ENCODE measurements at places on chromosomes 2 and 18.

DNA sequence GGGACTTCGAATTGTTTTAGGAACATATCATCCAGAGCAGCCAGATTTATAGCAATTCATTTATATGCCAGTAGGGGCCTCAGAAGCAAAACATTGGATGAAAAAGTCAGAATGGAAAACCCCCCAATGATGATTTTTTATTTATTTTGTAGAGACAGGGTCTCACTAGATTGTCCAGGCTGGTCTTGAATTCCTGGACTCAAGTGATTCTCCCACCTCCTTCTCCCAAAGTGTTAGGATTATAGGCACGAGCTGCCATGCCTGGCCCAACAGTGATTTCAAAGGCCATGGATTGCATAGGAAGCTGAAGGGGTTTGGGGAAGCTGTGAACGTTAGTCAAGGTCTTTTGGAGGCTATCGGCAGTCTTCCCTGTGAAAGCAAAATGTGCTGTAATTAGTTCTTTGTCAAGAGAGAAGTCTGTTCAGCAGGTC is 21.9 kb upstream of the MCFD2 start:
- DNase-seq = no peak

GRCh38 chr18:76323891-76324290 is 171.2 kb downstream of the ZNF516 start:
- DNase-seq = no peak

- DNase-seq = no peak
Measured at GRCh38 chr18:7596147-7596546, 29.0 kb downstream of the PTPRM start.

DNA sequence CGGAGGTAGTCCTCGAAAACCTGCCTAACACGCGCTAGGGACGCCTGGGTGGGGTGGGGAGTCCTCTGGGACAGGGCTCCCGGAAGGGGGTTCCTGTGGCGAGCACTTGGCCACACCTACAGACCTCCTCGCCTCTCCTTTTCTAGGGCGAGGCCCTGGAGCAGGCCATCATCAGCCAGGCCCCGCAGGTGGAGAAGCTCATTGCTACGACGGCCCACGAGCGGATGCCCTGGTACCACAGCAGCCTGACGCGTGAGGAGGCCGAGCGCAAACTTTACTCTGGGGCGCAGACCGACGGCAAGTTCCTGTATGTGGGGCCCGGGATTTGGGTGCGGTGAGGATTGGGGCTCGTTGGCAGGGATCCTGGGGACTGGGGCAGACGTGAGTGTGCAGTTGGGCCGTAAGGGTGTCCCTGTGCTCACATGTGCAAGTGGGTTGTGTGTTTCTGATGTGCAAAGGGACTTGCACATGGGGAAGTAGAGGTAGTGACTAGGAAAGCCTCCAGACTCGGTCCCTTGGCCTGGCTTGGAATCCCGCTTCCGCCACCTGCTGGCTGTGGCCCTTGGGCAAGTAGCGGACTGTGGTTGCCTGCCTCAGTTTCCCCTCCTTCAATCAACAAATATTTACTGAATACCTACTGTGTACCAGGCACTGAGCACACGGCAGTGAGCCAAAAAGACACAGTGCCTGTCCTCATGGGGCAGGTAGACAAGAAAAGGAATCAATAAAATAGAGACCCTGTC is 11.7 kb downstream of the ZAP70 start:
- no peak for DNase-seq

DNA sequence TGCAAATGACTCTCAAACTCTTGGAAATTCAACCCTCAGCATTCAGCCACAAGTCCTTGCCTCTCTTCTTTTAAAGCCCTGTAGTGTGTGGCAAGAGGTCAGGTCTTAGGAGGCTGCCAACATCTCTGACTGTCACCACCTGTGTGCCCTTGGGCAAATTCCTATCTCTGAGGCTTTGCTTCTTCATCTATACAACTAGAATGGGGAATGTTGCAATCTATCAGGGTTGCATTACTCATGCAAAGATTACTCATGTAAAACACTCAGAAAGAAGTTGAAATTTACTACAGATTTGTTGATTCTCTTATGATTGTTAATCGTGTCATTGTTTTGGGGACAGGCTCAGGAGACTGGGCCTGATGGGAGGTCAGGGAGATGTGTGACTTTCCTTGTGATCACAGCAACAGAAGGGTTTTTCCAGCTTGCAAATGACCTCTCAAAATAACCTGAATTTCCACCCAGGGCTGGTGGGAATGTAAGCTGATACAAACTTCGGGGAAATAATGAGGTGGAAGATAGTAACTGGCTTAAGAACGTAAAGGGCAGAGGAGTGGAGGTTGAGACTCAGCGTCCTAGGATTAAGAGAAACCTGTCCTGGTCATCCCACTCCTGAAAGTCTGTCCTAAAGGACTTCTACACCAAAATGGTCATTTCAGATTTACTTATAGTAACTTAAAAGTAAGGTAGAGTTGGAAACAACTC is 32.1 kb upstream of the SIGLEC15 start:
- no peak for DNase-seq

GRCh38 chr2:75459565-75460310 is 101.0 kb downstream of the EVA1A start:
- no peak for DNase-seq

DNA sequence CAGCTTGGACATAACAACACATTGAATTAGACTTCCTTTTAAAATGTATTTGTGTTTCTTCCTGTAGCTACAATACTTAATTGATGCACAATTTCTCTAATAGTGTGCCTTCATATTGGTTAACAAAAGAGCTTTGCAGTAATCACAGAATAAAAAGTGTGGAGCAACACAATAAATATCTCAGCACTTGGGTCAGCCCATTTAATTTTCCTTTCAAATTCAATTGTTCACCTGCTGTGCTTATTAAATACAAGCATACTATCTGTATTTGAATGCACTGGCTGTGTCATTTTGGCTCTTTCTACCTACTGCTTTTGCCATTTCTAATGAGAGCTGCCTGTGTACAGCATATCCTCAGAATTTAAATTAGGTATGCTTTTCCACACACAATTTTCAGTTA is 1641.3 kb upstream of the SLC39A10 start:
- DNase-seq = no peak

DNA sequence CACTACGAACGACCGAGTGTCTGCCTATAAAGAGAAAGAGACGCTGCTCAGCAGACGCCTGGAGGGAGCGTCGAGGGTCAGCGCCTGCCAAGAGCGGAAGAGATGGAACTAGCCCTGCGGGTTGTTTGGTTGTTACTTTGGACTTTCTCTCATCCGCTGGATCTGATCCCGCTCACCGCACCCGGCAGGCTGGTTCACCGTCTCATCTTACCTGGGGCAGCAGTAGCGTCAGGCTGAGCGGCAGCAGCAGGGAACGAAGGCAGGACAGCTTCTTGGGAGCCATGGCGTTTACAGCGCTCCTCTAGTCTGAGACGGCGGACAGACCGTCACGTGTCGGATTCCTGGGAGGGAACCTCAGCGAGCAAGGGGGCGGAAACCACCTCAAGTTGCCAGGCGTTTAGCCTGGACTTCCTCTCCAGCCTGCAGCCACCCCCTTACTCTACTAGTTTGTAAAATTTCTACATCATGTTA is 1.9 kb downstream of the GLB1L start:
- DNase-seq = no peak

DNA sequence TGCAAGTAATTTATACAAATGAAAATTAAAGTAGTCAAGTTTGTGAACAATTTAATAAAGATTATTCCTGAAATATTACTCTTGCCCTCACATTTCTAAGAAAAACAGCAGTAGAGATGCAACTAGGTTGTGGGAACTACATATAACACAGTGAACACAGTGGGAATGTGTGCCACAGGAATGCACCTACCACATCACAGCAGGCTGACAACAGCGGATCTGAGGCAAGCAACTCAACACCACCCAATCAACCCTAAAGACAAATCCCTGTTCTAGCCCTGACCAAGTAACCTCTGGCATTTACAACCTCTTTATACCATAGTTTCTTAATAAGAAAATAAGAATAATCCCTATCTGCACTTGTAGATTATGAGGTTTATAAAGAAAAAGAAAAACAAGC is 23.4 kb downstream of the MBOAT2 start:
- no peak for DNase-seq

- no peak for DNase-seq
Measured at GRCh38 chr2:29878898-29879297, 42.5 kb downstream of the ALK start.

- no peak for DNase-seq
Measured at GRCh38 chr2:201432621-201433393, 18.5 kb downstream of the TRAK2 start.

- DNase-seq = no peak
Measured at GRCh38 chr2:201433394-201433995, 17.8 kb downstream of the TRAK2 start.

DNA sequence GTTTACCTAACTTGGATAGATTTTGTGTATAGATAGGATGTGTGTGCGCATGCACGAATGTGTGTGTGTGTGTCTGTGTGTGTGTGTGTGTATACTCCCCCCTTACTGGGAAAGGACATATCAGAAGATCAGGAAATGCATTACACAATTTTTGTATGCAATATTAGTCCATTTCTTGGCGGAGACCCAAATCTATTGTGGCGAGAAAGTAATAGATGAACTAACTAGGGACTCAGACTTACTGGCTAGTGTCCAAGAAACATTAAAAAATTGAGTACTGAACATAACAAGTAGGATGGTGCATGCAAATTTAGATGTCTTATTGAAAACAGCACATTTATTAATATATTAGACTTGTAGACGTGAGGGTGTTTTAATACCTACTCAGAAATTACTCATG is 1036.5 kb upstream of the FANCL start:
- no peak for DNase-seq

GRCh38 chr2:237872178-237872887 is 12.9 kb downstream of the RAMP1 start:
- DNase-seq = no peak

- DNase-seq = no peak
Measured at GRCh38 chr18:3468066-3468705, 18.2 kb downstream of the TGIF1 start.

DNA sequence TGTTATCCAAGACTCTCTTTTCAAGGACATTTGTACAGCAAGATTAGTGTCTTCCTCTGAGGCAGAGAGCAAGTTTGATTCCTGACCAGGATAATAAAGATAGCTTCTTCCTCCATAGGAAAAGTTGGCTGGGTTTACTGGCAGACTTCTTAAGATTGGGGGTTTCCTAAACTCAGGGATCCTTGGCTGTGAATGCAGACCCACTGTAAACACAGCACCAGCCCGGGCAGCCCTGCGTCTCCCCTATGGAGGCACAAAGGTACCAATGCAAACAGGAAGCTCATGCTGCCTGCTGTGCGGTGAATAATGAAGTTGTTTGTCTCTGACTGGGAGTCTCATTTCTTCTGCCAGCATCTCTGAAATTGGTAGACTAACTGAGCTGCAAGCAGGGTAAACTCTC is 96.2 kb upstream of the ARHGAP28 start:
- no peak for DNase-seq

DNA sequence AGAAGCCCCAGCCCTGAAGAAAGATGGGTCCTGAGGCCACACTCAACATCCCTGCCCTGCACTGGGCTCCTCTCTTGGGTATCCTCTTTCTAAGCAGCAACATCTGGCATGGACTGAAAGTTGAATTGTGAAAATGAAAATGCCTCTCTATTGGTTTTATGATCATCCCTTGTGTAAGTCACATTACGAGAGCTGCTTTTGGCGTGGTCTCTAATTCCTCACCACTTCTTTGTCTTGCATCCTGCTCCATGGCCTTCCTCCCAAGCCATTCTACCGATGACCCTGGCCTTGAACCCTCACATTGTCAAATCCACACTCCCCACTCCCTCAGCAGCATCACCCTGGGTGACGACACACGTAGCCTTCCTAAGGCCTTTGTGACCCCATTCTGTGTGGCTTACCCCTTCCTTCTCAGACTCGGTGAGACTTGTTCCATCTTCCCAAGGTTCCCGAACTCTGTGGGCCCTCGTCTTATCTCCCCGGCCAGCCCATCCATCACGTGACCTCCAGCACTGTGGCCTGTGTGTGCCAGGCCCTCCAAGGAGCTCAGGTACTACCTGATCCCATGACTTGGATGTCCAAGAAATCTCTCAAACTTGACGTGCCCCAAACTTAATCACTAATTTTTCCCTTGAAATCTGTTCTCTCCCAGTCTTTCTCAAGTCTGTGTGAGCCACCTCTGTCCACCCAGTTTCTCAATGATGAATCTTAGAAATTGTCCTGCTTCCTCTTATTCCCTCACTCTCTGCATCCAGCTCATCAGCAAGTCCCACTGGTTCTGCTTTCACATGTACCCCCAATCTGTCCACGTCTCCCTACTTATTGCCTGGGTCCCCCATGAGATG is 194.7 kb upstream of the HS6ST1 start:
- no peak for DNase-seq

DNA sequence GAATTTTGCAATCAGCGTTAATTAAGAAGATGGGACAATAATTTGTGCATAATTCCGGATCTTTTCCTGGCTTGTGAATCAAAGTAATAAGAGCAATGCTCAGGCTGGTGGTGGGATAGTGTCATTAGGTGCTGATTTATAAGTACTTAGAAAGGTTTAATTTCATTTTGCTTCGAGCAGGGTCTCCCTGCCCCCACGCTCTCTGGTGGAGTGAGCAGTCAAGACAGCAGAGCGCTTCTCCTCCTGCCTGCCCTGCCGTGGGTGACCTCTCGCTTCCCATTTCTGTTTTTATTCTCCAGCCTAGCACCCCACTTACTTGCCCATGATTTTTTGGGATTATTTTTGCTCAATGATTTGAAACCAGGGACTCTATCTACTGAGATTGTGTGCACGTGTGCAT is 7.1 kb downstream of the ASB18 start:
- no peak for DNase-seq

GRCh38 chr2:60597346-60597745 is 43.9 kb upstream of the BCL11A start:
- no peak for DNase-seq

- DNase-seq = no peak
Measured at GRCh38 chr2:101351207-101351606, 36.1 kb downstream of the CREG2 start.

- DNase-seq = no peak
Measured at GRCh38 chr18:28995319-28995718, 818.4 kb upstream of the CDH2 start.

DNA sequence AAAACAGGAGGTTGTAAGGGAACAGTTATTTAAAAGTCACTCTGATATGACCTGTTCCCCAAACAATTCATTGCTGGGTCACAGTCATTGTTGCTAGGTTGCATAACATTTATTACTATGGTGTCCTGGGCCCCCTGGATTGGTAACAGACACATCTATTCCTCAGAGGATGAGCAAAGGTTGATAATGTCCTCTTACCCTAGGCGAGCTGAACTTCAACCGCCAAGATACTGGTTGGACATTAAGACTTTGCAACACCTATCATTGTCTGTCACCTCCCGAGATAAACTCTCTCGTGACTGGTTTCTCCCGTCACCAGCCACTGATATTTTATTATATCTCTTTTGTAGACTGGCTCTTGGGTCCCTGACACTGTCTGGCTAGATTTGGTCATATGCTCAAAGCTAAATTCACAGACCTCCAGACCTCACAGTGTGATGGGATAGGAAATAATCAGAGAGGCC is 361.3 kb downstream of the ZNF521 start:
- DNase-seq = no peak

- no peak for DNase-seq
Measured at GRCh38 chr2:199627417-199627816, 169.7 kb upstream of the SATB2 start.

- no peak for DNase-seq
Measured at GRCh38 chr2:183148955-183149354, 24.7 kb downstream of the NUP35 start.

GRCh38 chr2:75276093-75277029 is 77.0 kb upstream of the TACR1 start:
- DNase-seq = no peak
